Fibroblast of mammary gland (primary cell): ENCODE measurements at places on chromosomes 3 and 15.

DNA sequence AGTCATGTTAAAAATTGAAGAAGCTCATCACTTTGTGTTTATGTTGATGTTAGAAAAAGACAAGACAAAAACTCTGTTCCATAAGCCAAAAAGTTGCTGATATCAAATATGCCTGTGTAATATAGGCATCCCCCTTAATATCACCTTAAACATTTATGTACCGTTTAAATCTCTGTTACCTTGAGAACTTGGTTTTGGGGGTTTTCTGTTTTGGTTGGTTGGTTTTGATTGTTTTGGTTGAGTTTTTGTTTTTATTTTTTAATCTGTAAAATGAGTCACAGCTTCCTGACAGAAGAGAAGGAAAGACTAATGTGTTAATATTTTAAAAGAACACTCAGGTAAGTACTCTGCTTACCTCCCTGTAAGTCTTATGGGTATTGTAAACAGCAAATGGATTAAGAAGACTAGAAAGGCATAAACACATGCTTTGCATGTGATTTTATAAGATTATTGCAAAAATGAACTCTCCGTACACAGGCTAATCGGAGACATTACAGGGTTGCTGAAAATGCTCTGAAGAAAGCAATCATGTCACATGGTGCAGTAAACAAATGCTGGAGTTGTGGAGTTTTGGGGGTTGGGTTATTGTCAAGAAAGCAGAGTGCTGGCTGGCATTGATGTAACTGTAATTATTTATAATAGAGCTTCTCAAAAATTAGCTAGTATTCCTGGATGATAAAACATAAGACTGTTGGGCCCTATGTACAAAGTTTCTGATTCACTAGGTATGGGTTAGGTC is 69.5 kb upstream of the MBNL1 start:
- no peak for DNase-seq

DNA sequence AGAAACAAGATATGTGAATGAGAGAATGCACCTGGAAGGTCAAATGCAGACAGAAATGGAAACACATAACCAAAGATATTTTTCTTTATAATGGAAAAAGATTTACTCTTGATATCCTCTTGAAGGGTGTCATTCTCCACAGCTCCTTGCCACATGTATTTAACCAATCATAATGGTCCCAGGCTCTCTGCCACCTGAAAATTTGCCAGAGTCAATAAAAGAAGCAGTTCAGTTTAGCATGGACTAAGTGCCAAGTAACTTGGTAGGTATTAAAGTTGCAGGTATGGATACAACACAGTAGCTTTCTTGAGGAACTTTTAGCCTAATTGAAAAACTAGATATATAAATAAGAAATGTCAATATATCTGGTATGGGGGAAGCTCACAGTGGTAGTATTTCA is 33.5 kb downstream of the TUSC7 start:
- no peak for DNase-seq

DNA sequence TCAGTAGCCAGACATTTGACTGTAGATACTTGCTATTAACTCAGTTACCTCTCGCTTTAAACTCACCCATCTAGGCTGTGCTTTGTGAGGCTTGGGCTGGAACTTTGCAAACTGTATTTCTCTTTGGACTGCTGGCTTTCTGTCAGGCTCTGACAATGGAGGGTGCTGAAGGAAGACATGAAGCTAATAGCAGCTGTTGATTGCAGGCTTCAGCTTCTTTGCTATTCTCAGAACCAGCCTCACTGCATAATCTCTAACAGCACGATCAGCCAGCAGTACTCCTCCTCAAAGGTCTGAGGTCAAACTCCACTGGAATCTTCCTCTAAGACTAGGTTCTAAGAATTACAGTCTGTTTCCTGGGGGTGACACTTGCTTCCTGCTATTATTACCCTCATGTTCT is 295.6 kb downstream of the ZBBX start:
- DNase-seq, result no peak

GRCh38 chr3:55487381-55488241 is 505 bp upstream of the WNT5A start:
- peak; percentile 76 for DNase-seq

DNA sequence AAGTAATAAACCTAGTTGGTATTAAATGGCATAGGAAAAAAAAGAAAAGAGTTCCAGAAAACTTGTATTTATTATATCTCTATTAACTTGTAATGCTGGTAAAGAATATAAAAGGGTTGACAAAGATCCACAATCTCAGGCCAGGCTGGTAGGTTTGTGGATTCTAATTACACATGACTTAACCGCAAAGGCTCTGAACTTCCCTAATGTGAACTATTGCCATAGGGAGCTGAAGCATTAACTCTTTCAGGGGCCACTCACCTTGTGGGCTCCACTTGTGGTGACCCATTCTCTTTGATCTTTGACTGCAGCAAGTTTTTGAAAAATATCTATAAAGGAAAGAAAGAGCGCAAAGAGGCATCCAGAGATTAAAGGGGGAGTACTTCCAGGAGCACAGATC is 58.5 kb downstream of the NEK10 start:
- DNase-seq, result no peak

- DNase-seq, result no peak
Observed at GRCh38 chr15:47502041-47502440, 215.3 kb upstream of the SEMA6D start.

- DNase-seq, result no peak
Observed at GRCh38 chr3:102233881-102234280, 200.9 kb upstream of the ZPLD1 start.

DNA sequence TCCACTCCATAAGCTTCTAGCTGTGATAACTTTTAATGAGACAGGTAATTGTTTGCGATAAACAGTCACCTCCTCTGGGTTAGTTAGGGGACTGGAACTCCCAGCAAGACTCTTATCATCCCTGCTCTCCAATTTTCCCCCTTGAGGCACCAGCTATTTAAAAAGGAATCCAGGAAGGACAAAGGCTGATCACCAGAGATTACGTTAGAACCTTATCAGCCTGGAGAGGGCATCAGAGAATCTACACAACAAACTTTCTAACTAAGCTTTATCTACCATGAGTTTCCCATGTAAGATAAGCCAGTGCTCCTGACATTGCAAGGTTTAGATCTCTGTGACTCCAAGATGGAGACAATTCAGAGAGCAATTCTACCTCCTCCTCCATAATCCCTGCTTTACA is 31.3 kb downstream of the GPR176 start:
- no peak for DNase-seq

DNA sequence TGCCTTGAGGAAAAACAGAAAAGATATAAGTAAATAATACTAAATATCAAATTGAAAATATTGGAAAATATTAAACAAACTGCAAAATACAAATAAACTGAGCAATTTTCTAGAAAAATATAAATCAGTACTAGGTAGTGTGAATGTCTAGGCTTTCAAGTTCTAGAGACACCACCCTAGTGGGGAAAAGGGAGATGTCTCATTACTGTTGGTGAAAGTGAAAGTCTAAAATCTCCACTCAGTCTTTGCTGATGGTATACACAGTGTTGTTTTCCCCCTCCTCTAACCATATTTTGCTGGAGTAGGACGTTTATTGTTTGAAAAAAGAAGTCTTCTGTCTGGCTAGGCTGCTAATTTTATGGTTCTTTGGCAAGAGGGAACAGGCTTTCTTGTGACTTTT is 1368.9 kb downstream of the OTOL1 start:
- no peak for DNase-seq

DNA sequence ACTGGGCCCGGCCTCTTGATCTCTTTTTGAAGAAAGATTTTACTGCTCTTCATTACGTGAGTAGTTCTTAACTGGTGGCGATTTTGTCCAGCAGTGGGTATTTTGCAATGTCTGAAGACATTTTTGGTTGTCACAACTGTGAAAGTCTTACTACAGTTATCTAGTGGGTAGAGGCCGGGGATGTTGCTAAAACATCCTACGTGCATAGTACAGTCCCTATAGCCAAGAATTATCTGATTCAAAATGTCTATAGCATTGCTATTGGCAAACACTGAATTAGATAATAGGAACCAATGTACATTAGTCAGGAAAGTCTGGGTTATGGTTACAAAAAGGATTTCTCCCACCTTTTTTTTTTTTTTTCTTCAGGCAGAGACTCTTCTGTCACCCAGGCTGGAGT is 38.1 kb downstream of the FOXL2 start:
- no peak for DNase-seq
